ENCODE measurements at places on chromosomes 1 and 21.

DNA sequence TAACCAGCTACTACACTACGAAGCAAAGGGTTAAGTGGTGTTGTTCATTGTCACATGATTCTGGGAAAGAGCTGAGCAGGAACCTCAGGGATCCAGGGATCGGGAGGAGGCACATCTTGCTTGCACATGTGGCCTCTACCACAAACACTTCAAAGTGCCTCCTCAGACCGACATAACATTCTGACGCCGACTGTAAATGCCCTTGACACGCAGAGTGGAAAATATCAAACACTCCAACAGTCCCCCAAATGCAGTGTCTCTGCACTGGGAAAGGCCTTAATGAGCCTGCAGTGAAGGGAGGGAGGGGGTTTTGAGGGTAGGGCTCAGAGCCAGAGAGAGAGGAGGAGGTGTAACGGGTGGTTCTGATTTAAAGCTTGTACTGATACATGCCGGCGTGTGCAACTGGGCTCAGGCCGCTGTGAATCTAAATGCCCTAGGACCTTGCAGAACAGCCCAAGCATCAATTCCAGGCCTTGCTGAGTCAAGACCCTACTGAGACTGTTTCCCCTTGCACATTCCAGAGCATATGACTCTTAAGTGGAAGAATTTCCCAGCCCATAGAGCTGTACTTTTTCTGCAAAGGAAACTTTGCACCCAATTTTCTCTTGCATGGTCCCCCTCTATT lies 163.7 kb downstream of the NTMT2 start:
- peaks cover 29% of the 10 kb centered on the region for H3K27me3 ChIP-seq
- no peaks in the 10 kb centered on the region for H3K36me3 ChIP-seq
- H3K4me3 ChIP-seq, result no peak overlapping the region
- no peak for DNase-seq
- H3K27ac ChIP-seq, result no peak overlapping the region
- no peaks in the 10 kb centered on the region for H3K4me1 ChIP-seq

DNA sequence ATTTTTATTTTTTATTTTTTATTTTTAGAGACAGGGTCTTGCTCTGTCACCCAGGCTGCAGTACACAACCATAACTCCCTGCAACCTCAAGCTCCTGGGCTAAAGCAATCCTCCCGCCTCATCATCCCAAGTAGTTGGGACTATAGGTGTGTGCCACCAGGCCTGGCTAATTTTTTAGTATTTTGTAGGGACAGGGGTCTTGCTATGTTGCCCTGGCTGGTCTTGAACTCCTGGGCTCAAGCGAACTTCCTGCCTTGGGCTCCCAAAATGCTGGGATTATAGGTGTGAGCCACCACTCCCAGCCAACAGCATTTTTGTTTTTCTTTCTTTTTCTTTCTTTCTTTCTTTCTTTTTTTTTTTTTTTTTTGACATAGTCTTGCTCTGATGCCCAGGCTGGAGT lies 14.1 kb downstream of the PLEKHM2 start:
- no peak overlapping the region for H3K4me3 ChIP-seq
- H3K27ac ChIP-seq, result no peak overlapping the region
- peaks cover 10% of the 10 kb centered on the region for H3K36me3 ChIP-seq
- no peak for DNase-seq
- peaks cover 39% of the 10 kb centered on the region for H3K4me1 ChIP-seq
- H3K27me3 ChIP-seq, result no peaks in the 10 kb centered on the region

DNA sequence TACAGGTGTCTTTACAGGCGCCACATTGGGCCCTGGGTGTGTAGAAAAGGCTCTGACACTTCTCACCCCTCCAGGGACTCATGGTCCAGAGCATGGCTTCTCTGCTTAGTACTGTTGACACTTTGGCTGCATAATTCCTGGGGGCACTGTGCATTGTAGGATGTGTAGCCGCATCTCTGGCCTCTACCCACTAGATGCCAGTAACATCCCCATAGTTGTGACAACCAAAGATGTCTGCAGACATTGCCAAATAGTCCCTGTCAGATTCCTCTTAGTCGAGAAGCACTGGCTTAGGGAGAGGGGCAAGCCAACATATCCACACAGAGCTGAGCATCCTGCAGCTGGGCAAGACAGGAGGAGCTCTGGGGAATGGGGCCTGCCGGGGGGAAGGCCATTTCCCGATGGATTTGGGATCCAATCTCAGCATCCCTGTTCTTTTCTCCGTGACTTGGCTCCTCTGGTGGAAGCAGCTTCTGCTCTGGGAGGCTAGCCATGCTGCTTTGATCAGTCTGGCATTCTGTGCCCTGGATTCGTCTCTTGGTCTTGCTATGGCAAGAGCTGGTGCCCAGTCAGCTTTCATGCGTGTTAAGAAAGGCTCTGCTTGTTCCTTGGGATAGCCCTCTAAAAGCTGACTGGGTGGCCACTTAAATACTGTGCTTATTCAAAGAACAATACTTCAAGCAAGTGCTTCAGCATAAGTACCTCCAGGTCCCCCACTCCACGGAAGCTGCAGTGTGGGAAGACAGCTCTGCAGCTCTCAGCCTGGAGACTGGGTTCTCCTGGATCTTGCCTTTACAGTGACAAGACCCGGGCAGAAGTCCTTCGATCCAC lies 38.3 kb upstream of the SCMH1 start:
- H3K4me1 ChIP-seq, result no peaks in the 10 kb centered on the region
- peaks cover 74% of the 10 kb centered on the region for H3K27me3 ChIP-seq
- H3K4me3 ChIP-seq, result no peak overlapping the region
- no peak overlapping the region for H3K27ac ChIP-seq

DNA sequence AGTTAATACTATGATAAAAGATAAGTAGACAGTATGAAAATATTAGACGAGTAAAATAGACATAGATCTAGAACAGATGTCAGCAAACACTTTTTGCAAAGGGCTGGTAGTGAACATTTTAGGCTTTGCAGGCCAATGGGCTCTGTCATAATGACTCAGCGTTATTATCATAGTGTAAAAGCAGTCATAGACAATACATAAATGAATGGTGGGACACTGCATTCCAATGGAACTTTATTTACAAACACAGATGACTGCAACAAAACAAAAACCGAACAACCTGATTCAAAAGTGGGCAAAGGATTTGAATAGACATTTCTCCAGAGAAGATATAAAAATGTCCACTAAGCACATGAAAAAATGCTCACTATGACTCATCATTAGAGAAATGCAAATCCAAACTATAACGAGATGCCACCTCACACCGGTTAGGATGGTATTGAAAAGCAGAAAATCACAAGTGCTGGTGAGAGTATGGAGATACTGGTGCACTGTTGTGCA lies 7.3 kb downstream of the GSTM5 start:
- H3K4me1 ChIP-seq, result no peaks in the 10 kb centered on the region
- H3K27ac ChIP-seq, result no peak overlapping the region
- no peak for DNase-seq
- no peak overlapping the region for H3K4me3 ChIP-seq
- no peaks in the 10 kb centered on the region for H3K36me3 ChIP-seq

- DNase-seq, result no peak
- peaks cover 25% of the 10 kb centered on the region for H3K36me3 ChIP-seq
- H3K27me3 ChIP-seq, result no peaks in the 10 kb centered on the region
- peak overlapping the region; percentile 89 for H3K27ac ChIP-seq
- peaks cover 67% of the 10 kb centered on the region for H3K4me1 ChIP-seq
- peak overlapping the region; percentile 94 for H3K4me3 ChIP-seq
Measured at GRCh38 chr21:44013380-44014088, 1.4 kb downstream of the TRAPPC10 start.

GRCh38 chr1:183636334-183636682 lies 725 bp upstream of the ARPC5 start:
- no peaks in the 10 kb centered on the region for H3K27me3 ChIP-seq
- DNase-seq, result no peak
- peak overlapping the region; percentile 98 for H3K4me3 ChIP-seq
- peak overlapping the region; percentile 97 for H3K27ac ChIP-seq
- H3K36me3 ChIP-seq, result peaks cover 24% of the 10 kb centered on the region
- H3K4me1 ChIP-seq, result peaks cover 31% of the 10 kb centered on the region

GRCh38 chr21:41086569-41086968 lies 81.4 kb upstream of the BACE2 start:
- H3K4me1 ChIP-seq, result no peaks in the 10 kb centered on the region
- H3K27ac ChIP-seq, result no peak overlapping the region
- H3K27me3 ChIP-seq, result peaks cover 42% of the 10 kb centered on the region
- H3K4me3 ChIP-seq, result no peak overlapping the region
- no peak for DNase-seq

GRCh38 chr1:94463765-94464330 lies 45.7 kb downstream of the ABCD3 start:
- peak overlapping the region; percentile 51 for H3K27ac ChIP-seq
- no peaks in the 10 kb centered on the region for H3K27me3 ChIP-seq
- H3K4me1 ChIP-seq, result peaks cover 4% of the 10 kb centered on the region
- no peak for DNase-seq
- H3K4me3 ChIP-seq, result no peak overlapping the region

DNA sequence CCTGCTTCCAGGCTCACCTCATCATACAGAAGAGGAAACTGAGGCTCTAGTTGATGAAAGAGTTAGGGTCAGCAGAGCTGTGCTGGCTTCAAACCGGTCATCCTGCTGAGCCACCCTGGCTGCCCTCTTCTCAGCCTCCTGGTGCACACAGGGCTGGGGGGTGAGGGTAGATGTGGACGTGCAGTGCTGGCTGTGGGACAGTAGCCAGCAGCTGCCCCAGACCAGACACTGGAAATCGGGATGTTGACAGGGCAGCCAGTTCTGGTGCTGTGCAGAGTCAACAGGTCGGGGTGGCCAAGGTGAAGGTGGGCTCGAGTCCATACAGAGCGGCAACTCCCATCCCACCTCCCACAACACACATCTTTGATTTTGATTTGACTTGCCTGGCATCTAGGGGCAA lies 1.5 kb upstream of the CLCNKA start:
- no peaks in the 10 kb centered on the region for H3K36me3 ChIP-seq
- H3K4me1 ChIP-seq, result no peaks in the 10 kb centered on the region
- DNase-seq, result no peak

GRCh38 chr1:93638307-93638847 lies 43.3 kb downstream of the BCAR3 start:
- H3K27ac ChIP-seq, result no peak overlapping the region
- H3K27me3 ChIP-seq, result no peaks in the 10 kb centered on the region
- H3K36me3 ChIP-seq, result no peaks in the 10 kb centered on the region
- no peak for DNase-seq
- H3K4me1 ChIP-seq, result no peaks in the 10 kb centered on the region
- H3K4me3 ChIP-seq, result no peak overlapping the region

DNA sequence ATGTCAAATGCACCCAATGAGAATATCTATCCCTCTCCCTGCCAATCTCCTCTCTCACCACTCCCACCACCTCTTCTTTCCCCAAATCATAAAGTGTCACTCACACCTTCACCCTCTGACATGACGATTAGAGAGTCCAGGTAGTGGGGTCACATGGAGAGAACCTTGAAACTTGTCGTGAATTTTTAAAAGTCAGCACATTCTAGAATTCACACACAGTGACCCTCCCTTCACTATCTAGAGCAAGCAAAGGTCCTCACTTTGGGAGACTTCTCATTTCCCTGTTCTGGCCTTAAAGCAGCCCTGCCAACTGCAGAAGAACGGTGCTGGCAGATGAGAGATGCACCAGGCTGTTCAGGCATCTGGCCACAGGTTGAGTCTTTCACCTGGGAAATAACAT lies 61.9 kb downstream of the CD34 start:
- H3K36me3 ChIP-seq, result peaks cover 24% of the 10 kb centered on the region
- peaks cover 91% of the 10 kb centered on the region for H3K4me1 ChIP-seq
- H3K27ac ChIP-seq, result peak overlapping the region; percentile 41
- DNase-seq, result no peak
- H3K27me3 ChIP-seq, result no peaks in the 10 kb centered on the region

GRCh38 chr1:26703478-26703877 lies 7.7 kb downstream of the ARID1A start:
- no peak for DNase-seq
- peak overlapping the region; percentile 26 for H3K4me3 ChIP-seq
- no peaks in the 10 kb centered on the region for H3K27me3 ChIP-seq
- H3K36me3 ChIP-seq, result peaks cover 18% of the 10 kb centered on the region
- peaks cover 30% of the 10 kb centered on the region for H3K4me1 ChIP-seq
- H3K27ac ChIP-seq, result no peak overlapping the region

DNA sequence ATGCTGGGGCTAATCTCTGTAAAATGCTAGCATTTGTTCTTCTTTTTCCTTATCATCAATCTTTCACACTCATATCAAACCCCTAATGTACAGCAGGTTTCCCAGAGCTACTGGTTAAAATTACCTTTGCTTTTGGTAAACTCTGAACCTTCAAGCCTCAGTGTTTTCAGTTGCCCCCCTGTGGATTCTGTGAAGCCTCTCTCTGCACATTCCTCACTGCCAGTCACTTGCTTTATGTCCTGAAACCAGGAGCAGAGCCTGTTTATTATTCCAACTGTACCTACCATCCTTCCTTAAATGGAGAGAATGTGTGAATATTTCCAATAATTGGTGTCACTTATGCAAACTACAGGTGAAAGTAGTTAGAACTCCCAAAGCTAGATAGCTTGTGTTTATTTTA lies 134.2 kb downstream of the NEK7 start:
- no peaks in the 10 kb centered on the region for H3K27me3 ChIP-seq
- H3K4me1 ChIP-seq, result peaks cover 34% of the 10 kb centered on the region
- no peak overlapping the region for H3K27ac ChIP-seq
- no peak overlapping the region for H3K4me3 ChIP-seq

DNA sequence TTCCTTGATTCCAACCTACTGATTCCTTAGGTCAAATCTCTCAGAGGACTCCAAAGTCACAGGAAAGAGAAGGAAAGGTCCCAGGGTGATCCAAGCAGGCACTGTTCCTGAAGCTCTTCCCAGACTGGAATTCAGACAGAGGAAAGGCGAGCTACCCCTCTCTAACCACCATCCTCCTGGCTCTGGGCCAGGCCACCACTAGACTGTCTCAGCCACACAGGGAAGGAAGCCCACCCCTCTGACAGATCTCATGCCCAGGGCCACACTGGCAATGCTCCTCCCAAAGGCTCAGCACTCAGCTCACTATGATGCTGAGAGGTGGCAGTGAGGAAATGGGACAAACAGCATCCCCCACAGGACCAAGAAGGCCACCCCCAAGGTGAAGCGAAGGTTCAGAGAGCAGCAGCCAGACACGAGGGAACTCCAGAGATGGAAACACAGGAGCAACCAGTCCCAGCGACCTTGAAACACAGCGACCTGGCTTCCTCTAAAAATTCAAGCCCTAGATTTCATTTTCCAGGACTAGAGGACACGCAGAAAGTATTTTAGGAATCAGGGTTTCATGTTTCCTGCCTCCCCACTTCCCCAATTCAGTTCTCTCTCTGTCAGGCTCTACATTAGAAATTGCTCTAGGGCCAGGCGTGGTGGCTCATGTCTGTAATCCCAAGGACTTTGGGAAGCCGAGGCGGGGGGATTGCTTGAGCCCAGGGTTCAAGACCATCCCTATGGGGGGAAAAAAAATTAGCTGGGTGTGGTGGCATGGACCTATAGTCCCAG lies 18.8 kb downstream of the PIK3C2B start:
- no peak for DNase-seq
- H3K36me3 ChIP-seq, result peaks cover 5% of the 10 kb centered on the region
- no peaks in the 10 kb centered on the region for H3K27me3 ChIP-seq
- no peak overlapping the region for H3K4me3 ChIP-seq
